ENCODE measurements at places on chromosomes 7 and 10.
A peak's percentile ranks its signal among the peaks of the same experiment; 100 is the strongest.

- peak; percentile 12 for DNase-seq
Observed at GRCh38 chr7:159023746-159024145, 120.9 kb downstream of the VIPR2 start.

GRCh38 chr7:115585015-115585718, 445.4 kb downstream of the TFEC start:
- DNase-seq: no peak

DNA sequence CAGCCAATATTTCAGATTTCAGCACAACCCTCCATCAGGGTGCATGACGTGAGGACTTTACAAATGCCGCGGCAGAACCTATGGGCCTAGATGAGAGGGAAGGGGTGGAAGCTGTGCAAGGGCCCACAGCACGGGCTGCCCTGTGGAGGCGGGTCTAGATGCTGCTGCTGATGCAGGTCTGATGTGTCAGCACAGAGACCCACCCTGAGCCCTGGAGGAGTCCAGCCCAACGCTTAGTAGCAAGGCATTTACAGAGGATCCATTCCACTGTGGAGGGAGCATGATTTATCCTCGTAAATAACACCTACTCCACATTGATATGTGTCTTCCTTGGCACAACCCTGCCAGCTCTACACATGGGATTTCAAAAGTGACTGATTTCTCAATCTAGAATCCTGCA, 48.5 kb downstream of the MYL10 start:
- no peak for DNase-seq

DNA sequence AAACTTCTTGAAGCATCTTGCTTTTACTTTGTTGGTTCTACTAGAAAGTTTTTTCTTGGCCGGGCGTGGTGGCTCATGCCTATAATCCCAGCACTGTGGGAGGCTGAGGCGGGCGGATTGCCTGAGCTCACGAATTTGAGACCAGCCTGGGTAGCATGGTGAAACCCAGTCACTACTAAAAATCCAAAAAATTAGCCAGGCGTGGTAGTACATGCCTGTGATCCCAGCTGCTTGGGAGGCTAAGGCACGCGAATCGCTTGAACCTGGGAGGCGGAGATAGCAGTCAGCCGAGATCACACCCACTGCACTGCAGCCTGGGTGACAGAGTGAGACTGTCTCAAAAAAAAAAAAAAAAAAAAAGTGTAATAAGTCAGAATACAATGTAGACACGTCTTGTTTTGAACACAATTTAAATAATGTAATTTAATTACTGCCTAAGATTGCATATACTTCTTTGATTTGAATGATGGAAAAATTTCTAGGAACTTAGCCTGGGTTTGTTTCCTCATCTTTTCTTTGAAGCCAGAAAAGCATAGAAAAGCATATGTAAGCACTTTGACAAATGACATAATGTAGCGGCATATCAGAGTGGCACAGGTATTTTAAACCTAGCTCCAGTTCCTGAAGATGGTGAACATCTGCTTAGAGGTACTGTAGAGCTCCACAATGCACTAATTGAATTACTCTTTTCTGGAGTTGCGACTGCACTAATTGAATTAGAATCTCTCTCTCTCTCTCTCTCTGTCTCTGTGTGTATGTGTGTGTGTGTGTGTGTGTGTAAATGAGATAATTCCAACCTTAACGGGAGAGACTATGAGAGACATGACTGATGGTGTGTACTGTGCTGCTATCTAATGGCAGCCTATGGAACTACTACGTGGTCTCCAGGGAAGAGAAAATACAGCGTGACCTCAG, 87.8 kb downstream of the BTRC start:
- DNase-seq: no peak

- no peak for DNase-seq
Observed at GRCh38 chr10:56622335-56622973, 261.4 kb upstream of the ZWINT start.

GRCh38 chr7:105935250-105935649, 27.8 kb upstream of the CDHR3 start:
- no peak for DNase-seq

All from left colon (tissue), 2 donors.